ENCODE measurements at places on chromosomes 2 and 18.

GRCh38 chr18:44689736-44690135, 9.0 kb downstream of the SETBP1 start:
- no peak for DNase-seq
- H3K4me1 ChIP-seq: peaks cover 65% of the 10 kb centered on the region
- H3K27me3 ChIP-seq: no peaks in the 10 kb centered on the region
- no peak overlapping the region for H3K27ac ChIP-seq

DNA sequence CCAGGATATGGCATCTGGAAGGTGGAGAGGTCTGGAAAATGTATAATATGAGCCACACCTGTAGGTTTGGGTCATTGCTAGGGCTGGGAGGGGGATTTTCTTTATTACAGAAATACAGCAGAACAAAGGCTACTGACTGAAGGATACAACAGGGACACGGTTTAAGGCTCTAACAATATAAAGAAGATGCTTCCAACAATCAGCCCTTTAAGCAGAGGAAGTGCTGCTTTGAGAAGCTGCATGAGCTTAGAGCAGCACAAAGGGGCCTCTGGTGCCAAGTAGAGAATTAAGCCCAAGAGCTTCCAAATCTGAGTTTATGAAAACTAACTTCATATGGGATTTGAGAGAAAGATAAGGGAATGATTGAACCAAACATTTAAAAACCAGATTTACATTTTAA, 174.5 kb upstream of the RMP24 start:
- no peaks in the 10 kb centered on the region for H3K4me1 ChIP-seq
- no peaks in the 10 kb centered on the region for H3K36me3 ChIP-seq
- H3K27ac ChIP-seq: no peak overlapping the region
- no peak overlapping the region for H3K4me3 ChIP-seq
- no peak for DNase-seq
- H3K27me3 ChIP-seq: peaks cover 9% of the 10 kb centered on the region

GRCh38 chr2:120552800-120553481, 182.7 kb upstream of the GLI2 start:
- peak; percentile 81 for DNase-seq
- H3K27ac ChIP-seq: peak overlapping the region; percentile 32
- H3K36me3 ChIP-seq: no peaks in the 10 kb centered on the region
- peak overlapping the region; percentile 75 for H3K4me3 ChIP-seq
- peaks cover 24% of the 10 kb centered on the region for H3K27me3 ChIP-seq
- peaks cover 23% of the 10 kb centered on the region for H3K4me1 ChIP-seq

DNA sequence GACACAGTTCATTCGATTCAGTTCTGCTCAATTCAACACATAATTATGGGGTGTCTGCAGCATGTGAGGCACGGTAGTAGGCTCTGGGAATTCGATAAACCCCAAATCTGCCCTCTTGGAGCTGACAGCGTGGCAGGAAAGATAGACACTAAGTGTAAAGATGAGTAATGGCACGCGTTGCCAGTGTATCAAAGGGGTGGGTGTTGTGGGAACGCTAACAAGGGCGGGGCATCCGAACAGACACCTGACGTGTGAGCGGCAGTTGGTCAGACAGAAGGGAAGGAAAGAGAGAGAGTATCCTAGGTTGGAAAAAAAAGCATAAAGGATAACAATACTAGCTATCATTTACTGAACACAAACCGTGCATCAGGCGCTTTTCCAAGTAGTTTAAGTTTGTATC, 125.7 kb upstream of the HAAO start:
- H3K4me1 ChIP-seq: peaks cover 46% of the 10 kb centered on the region
- no peak for DNase-seq
- H3K27ac ChIP-seq: no peak overlapping the region
- no peak overlapping the region for H3K4me3 ChIP-seq
- H3K36me3 ChIP-seq: peaks cover 6% of the 10 kb centered on the region
- H3K27me3 ChIP-seq: no peaks in the 10 kb centered on the region

DNA sequence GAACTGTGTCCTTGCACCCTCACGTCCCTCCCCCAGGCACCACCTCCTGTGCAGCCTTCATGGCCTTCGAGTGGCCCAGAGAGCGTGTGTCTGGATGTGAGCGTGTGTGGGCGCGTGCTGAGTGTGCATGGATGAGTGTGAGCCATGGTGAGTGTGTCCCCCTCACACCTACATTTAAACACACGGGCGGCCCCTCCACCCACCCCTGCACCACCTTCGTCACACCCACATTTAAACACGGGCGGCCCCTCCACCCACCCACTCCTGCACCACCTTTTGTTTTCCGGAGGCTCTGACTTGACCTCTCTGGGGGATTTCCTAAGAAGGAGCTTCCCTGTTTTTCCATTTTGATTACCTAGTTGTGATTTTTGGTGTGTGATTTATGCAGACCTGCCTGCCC, 17.8 kb downstream of the DTYMK start:
- H3K4me3 ChIP-seq: no peak overlapping the region
- no peak for DNase-seq

GRCh38 chr18:22172594-22173049, 3.2 kb downstream of the GATA6 start:
- peak overlapping the region; percentile 86 for H3K4me3 ChIP-seq
- no peak for DNase-seq
- H3K27ac ChIP-seq: peak overlapping the region; percentile 85
- H3K27me3 ChIP-seq: peaks cover 80% of the 10 kb centered on the region
- H3K36me3 ChIP-seq: peaks cover 35% of the 10 kb centered on the region

DNA sequence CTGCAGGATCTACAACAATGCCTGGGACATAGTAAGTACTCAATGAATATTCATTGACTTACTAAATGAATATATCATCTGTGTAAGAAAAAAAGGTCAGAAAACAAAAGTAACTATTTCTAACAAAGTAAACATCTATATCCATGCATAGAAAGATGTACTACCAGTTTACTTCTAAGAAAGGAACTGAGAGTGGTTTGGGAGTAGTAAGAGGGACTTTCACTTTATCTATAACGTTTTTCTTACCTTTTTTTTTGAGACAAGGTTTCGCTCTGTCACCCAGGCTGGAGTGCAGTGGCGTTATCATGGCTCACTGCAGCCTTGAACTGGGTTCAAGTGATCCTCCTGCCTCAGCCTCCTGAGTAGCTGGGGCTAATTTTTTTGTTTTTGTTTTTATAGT, 25.7 kb downstream of the DHX57 start:
- H3K36me3 ChIP-seq: peaks cover 33% of the 10 kb centered on the region
- H3K4me1 ChIP-seq: no peaks in the 10 kb centered on the region
- no peaks in the 10 kb centered on the region for H3K27me3 ChIP-seq

DNA sequence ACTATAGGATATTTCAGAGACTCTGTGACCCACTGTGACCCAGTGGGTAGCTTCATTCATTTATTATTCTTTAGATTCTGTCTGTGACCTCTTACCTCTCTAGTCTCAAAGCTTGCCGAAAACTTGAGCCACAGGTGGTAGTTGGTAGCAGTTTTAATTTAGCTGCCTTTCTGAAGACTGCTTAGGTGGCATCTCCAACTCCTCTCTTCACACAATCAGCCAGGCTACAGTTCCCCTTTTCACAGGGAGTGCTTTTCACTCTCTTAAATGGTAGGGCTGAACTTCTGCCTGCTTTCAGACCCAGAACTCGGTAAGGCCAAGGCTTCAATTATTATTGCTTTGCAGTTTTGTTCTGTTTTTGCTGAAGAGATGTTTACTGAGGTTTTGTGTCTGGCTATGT, 349.6 kb downstream of the ARL6IP6 start:
- DNase-seq: no peak
- H3K4me3 ChIP-seq: no peak overlapping the region
- H3K4me1 ChIP-seq: no peaks in the 10 kb centered on the region
- H3K27me3 ChIP-seq: no peaks in the 10 kb centered on the region
- no peaks in the 10 kb centered on the region for H3K36me3 ChIP-seq
- no peak overlapping the region for H3K27ac ChIP-seq

- peaks cover 44% of the 10 kb centered on the region for H3K4me1 ChIP-seq
- H3K27ac ChIP-seq: peak overlapping the region; percentile 52
- H3K27me3 ChIP-seq: no peaks in the 10 kb centered on the region
These were observed 17.3 kb downstream of the GRHL1 start for GRCh38 chr2:9968553-9969497.
